ENCODE measurements at places on chromosomes 12 and 14. TPM values are rescaled to one million over a fixed set of nuclear protein-coding genes. Genes with fewer than 3 reads are reported as not detected.

The CNTN1 gene
- total RNA-seq, result 5.4 TPM

- no peak for DNase-seq
These were observed 152.7 kb downstream of the KCNK10 start for GRCh38 chr14:88170333-88170732.

The PLEKHH1 gene
- total RNA-seq, result 19.4 TPM

- no peak for DNase-seq
These were observed 104.5 kb downstream of the TGFB3 start for GRCh38 chr14:75877292-75877691.

The RNF212B gene
- not detected for total RNA-seq

The MYF5 gene
- total RNA-seq, result not detected

The KLRG1 gene
- 5.2 TPM for total RNA-seq

DNA sequence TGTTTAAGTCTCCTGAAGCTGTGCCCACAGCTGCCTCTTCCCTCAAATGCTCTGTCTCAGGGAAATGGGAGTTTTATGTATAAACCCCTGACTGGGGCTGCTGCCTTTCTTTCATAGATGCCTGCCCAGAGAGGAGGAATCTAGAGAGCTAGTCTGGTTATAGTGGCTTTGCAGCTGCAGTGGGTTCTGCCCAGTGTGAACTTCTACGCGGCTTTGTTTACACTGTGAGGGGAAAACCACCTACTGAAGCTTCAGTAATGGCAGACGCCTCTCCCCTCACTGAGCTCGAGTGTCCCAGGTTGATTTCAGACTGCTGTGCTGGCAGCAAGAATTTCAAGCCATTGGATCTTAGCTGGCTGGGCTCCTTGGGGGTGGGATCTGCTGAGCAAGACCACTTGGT is 36.9 kb downstream of the SCYL2 start:
- DNase-seq, result no peak

The DPPA3 gene
- total RNA-seq, result not detected
